ENCODE measurements at places on chromosomes 13 and 19.
A peak's percentile ranks its signal among the peaks of the same experiment; 100 is the strongest.

- no peak for DNase-seq
Measured at GRCh38 chr19:46772170-46773017, 16.0 kb downstream of the SLC1A5 start.

DNA sequence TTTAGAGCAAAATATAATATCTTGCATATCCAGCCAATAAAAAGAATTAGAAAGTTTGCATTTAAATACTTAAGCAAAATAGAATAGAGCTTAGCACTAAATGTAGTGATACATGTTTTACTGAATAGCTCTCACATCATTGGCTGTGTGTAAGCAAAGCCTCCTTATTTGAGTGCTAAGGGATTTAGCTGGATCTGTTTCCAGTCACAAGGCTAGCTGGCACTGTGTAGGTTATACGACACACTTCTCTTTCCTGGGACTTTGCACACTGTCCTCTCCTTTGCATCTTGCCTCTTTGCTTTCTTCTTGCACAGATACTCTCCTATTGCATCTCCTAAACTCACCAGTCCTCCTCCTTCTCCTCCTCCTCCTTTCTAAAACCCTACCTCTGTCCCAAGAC is 423.8 kb downstream of the KLF5 start:
- DNase-seq: no peak

DNA sequence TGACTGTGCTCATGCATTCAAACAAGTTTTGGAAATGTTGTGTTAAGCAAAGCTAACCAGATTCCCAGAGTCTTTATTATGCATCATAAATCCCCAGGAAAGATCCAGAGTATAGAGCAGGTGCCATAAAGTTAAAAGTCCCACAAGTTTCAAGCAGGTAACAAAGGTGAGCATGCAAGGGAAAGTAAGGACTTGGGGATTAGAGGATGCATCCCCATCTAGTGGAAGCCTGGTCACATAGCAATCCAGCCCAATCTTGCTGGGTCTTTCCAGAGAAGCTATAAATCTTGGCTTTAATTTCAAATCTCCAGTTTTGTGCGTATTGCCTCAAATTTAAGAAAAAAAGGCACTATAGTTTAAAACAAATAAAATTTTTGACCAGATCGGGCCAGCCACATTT is 72.7 kb downstream of the ZNF254 start:
- DNase-seq: no peak

DNA sequence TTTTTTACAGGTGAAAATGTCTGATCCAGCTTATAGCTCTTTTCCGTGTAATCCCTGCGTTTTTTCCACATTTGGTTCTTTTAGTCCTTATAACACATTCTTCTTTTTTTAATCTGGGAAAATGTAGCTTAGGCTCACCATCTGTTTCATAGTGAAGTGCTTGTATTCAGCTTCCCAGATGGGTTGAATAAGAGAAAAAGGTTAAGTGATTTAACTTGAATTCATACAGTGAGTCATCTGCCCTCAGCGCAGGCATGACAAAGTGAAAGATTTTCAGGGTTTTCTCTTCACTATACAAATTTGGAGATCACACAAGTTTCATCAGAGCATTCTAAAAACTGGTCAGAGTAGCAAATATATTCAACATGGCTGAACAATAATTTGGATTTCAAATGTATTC is 224.8 kb downstream of the SPRY2 start:
- no peak for DNase-seq

DNA sequence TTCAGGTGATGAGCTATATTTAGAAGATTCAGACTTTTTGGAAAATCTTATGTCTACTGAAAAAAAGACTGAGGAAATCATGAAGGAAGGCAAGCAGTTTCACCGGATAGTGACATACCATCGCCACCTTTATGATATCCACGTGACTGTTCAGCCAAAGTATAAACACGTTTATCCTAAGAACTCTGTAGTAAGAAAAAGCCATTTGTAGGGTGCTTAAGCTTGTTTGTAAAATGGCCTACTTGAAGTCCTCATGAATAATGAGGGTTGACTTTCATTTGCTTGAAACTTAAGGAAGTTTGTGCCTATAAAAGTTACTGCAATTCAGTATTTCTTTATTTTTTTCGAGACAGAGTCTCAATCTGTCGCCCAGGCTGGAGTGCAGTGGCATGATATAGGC is 7.8 kb upstream of the TDRD12 start:
- DNase-seq: no peak

DNA sequence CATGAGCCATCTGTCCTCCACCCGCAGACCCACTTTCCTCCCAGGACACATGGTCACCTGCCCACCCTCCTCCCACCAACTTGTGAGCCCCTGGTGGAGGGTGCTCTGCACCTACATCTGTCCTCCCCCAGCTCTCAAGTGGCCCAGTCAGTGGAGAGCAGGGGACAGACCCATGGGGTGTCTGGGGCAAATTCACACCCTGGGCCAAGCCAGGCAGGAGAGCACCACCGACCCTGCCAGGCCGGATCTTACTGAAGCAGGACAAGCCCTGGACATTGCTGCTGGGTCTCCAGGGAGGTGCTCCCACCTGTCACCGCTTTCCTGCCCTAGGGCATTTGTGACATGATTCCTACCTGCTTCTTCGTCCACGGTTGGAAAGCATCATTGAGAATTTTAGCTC is 221.6 kb downstream of the TUBA3C start:
- DNase-seq: no peak

GRCh38 chr13:79382545-79383275 is 23.3 kb downstream of the RBM26 start:
- no peak for DNase-seq

DNA sequence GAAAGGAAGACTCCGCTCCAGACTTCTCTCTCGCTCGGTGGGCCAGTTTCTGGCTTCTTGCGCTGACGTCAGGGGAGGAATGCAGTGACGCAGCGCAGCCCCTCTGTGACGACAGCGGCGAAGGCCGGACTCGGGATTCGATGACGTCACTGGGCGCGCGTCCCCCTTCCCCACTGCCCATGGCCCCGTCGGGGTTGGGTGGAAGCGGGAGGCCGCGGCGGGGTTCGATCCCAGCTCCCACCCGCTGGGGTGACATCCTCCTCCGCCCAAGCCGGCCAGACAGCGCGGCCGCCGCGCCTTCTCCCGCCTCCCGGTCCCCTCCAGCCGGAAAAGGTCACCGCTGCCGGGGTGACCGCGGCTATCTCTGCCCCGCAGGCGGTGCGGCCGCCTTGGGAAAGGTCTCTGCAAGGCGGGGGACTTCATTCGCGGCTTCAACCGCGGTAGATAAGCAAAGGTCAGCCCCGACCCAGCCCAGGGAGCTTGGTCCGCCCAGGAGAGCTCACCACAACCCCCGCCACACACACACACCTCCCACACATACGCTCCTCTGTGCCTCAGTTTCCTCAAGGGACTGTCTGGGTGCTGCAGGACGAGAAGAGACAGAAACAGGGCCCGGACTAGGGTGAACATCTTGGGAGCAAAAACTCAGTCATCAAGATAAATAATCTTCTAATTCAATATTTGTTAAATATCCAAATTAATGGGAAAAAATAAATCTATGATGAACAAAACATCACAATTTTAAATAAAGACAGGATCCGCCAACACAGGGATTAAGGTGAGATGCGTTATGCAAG is 844 bp upstream of the RFX1 start:
- peak; percentile 94 for DNase-seq

- no peak for DNase-seq
Measured at GRCh38 chr19:31444931-31445330, 95.7 kb upstream of the TSHZ3 start.

- DNase-seq: no peak
Measured at GRCh38 chr19:39160889-39161672, 35.5 kb downstream of the PAK4 start.

- DNase-seq: no peak
Measured at GRCh38 chr13:27203854-27204253, 32.2 kb upstream of the USP12 start.

GRCh38 chr13:94009701-94010100 is 469.8 kb downstream of the DCT start:
- no peak for DNase-seq

- DNase-seq: no peak
Measured at GRCh38 chr13:94352057-94352456, 127.4 kb downstream of the DCT start.

DNA sequence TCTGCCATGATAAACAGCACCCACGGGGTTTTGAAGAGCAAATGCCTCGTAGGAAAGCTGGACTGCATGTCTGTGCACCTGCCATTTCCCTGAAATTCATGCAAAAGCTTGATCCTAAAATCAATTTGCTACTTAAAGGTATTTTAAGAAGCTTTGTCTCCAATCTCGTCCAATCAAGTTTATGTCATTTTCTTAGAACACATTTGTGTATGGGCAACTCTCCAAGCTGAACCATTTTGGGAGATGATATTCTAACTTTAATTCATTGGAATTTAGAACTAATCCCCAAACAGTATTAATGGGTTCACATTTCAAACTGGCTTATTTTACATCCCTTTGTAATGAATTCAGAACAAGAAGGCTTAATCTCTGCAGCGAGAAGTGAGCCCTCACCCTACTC is 822 bp downstream of the ADPRHL1 start:
- DNase-seq: no peak

GRCh38 chr13:40197936-40198595 is 468.4 kb downstream of the FOXO1 start:
- no peak for DNase-seq

DNA sequence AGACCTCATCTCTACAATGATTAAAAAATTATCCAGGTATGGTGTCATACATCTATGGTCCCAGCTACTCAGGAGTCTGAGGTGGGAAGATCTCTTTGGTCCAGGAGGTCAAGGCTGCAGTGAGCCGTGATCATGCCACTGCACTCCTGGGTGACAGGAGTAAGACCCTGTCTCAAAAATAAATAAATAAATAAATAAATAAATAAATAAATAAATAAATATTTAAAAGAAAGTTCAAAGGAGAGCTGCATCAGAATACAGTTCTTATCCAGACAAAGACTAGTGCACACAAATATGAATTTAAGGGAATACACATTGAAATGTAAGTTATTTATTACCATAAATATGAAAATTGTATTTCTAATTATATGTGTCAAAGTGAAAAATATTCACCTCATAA is 624.9 kb downstream of the SLITRK6 start:
- DNase-seq: no peak

GRCh38 chr13:28043224-28043623 is 54.7 kb upstream of the URAD start:
- no peak for DNase-seq

- DNase-seq: no peak
Measured at GRCh38 chr13:34294483-34295129, 476.7 kb downstream of the RFC3 start.

GRCh38 chr19:47545061-47545948 is 27.6 kb downstream of the ZNF541 start:
- no peak for DNase-seq

GRCh38 chr13:30143666-30144400 is 163.5 kb downstream of the KATNAL1 start:
- DNase-seq: no peak

DNA sequence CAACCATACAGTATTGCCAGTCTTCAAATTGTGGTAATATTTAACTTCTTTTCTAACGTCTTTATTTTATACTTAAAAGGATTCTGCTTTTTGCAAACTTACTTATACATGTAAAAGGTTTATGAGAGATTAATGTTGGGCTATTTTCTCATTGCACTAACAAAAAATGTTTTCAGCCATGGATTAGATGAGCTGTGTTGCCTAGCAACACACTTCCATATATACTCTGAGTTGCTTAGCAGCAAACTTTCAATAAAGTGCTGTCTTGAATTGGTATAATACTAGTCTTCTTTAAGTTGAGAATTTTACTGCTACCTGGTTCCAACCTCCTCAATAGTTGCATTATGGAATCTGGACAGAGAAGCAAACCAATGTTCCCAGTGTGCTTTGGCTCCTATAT is 777.4 kb upstream of the PCDH9 start:
- no peak for DNase-seq

DNA sequence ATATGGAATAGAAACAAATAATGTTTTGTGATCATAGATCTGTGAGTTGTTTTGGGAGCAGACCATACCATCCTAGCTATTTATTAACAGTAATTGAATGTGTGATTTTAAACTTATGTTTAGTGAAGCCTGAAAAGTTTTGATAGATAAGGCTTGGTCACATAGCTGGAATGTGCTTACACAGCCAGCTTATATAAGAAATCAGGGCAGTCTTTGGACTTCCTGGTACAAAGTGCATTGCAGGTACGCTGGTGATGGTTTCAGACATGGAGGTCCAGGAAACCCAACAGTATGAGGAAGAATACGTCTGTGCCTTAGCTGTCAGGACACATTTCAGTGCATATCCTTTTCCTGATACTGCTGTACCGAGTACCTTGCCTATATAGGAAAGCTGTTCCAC is 2316.2 kb upstream of the PCDH20 start:
- DNase-seq: no peak

GRCh38 chr13:106176117-106176516 is 359.3 kb downstream of the EFNB2 start:
- DNase-seq: no peak

DNA sequence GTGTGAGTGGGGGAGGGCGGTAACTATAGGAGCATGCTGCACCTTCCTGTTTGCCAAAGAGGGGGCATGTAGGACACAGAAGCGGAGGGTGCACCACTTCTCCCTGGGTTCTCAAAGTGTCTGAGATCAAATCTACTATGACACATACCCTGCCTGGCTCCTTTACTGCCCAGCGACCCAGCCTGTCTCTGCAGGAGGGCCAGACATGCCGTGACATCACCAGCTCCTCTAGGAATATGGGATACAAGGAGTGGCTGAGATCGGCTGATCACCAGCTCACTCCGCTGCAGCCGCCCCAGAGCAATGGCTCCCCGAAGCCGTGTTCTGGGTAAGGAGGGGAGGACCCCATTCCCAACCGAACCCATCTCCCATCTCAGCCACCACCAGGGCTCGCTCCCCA is 16.4 kb upstream of the IGFL1 start:
- DNase-seq: no peak

DNA sequence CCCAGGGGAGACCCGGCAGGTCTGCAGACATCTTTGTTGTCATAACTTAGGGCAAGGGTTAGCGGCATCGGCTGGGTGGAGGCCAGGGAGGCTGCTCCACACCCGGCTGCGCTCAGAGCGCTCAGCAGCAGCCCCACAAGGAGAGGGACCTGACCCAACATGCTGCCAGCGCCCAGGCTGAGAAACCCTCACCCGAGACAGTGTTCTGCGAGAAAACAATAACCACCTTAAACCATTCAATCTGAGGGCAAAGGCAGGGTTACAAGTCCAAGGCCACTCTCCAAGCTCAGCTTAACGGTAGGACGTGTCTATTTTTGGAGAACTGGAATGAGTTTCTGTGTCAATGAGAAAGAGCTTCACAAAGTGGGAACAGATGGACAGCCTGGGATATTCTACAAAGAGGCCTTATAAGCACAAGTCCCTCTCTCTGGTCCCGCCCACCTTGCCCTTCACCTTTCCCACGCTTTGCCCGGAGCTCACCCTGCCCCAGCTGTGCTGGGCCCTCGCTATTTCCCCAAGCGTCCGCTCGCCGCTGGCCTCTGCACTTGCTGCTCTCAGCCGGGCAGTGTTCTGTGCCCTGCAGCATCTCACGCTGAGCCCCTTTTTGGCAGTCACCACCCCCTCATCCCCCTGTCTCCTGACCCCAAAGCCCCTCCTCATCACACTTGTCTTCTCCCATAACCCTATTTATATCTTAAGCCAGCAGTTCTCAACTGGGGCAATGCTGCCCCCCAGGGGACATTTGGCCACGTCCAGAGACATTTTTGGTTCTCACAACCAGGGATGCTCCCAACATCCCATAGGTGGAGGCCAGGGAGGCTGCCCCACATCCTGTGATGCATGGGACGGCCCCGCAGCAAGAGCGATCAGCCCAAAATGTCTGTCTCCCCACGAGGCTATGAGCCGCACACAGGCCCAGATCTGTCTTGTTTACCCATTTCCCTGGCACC is 17.6 kb downstream of the PPP1R12C start:
- no peak for DNase-seq

GRCh38 chr19:35643255-35644205 is 2.0 kb downstream of the ETV2 start:
- DNase-seq: peak; percentile 88

GRCh38 chr19:1279782-1280341 is 4.5 kb downstream of the FAM174C start:
- DNase-seq: peak; percentile 59
